ENCODE measurements at places on chromosomes 11 and 22. TPM values are rescaled to one million over a fixed set of nuclear protein-coding genes. Genes with fewer than 3 reads are reported as not detected.
A peak's percentile ranks its signal among the peaks of the same experiment; 100 is the strongest.

DNA sequence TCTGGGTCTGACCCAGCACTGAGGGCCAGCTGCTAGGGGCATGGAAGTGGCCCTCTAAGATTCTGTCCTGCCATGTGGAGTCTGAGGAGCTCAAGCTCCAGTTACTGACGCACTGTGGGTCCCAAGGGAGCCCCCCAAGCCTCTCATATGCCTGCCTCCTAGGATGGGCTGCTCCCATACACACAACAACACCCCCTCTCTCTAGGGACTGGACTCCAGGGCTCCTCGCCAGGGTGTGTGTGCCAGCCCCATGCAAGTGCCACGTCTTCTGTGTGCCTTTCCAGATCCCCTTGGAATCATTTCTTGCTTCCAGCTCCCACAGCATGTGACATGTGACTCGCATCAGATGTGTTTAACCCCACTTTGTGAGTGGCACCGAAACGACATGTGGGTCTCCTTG is 234.5 kb downstream of the CEP164 start:
- DNase-seq: no peak

GRCh38 chr11:65919573-65920371 is 546 bp downstream of the DRAP1 start:
- DNase-seq: peak; percentile 44

GRCh38 chr11:92965196-92965595 is 4.3 kb upstream of the MTNR1B start:
- no peak for DNase-seq

GRCh38 chr11:88064097-88064705 is 111.0 kb downstream of the RAB38 start:
- no peak for DNase-seq

GRCh38 chr11:111851636-111852035 is 19.7 kb downstream of the ALG9 start:
- no peak for DNase-seq

DNA sequence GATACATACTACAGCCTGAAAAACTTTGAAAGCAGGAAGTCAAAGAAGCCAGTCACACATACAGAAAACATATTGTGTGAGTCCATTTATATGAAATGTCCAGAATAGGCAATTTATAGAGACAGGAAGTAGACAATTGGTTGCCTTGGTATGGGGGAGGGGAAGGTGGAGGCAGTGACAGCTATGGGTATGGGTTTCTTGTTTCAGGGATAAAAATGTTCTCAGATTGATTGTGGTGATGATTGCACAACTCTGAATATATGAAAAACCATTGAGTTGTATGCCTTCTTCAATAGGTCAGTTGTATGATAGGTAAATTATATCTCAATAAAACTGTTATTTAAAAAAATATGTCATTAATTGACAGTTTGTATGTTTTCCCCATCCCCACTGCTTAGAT is 137.6 kb downstream of the SNX19 start:
- DNase-seq: no peak

DNA sequence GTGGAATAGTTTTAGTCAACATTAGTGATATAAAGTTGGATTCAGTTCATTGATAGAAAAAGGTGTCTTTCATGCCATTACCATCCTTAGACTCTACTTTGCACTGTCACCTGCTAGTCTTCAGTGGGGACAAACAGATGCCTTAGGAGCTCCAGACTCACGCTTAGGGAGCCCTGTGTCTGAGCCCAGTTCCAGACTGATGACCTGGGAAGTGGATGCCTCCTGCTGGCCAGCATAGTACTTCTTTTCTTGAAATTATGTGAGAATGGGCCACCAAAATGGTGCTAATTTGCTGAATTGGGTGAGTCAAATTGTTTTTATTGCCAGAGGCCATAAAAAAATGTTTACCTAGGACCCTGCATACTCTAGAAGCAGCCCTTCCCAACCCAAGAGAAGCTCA is 53.9 kb downstream of the NOX4 start:
- DNase-seq: no peak

GRCh38 chr11:13008061-13008435 is 1.1 kb upstream of the RASSF10 start:
- DNase-seq: no peak

DNA sequence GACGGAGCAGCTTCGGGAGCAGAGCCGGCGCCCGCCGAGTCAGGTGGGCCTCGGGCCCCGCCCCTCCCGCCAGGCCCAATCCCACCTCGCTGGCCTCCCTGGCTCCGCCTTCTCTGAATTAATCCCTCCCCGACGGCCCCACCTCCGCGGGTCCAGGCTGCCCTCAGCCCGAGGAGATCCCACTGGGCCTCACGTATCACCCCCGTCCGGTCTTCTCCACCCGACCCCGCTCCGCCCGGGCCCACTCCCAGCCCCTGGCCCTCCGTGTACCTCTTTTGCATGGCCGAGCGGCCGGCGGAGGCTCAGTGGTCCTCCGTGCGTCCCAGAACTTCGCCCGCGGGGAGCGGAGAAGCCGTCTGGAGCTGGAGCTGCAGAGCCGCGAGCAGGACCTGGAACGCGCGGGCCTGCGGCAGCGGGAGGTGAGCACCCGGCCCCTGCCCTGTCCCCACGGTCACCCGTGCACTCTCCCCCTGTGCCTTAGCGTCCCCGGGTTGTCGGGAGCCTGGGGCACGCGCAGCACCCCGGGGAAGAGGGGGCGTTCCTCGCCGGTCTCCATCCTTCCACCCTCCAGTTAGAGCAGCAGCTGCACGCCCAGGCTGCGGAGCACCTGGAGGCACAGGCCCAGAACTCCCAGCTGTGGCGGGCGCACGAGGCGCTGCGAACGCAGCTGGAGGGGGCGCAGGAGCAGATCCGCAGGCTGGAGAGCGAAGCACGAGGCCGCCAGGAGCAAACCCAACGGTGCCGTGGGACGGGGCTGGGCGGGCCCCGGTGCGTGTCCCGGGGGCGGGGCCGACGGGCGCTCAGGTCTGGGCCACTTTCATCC is 2.2 kb upstream of the CD151 start:
- no peak for DNase-seq

- no peak for DNase-seq
These were observed 600.1 kb upstream of the KIRREL3 start for GRCh38 chr11:127600674-127601073.

Gene OR52H1
- total RNA-seq: not detected

Gene DCDC1
- total RNA-seq: not detected

Gene KRTAP5-11
- not detected for total RNA-seq

Gene C11orf91
- total RNA-seq: not detected
